ENCODE measurements at places on chromosomes 7 and 10.

- no peak for DNase-seq
Observed at GRCh38 chr10:86366902-86367151, 232 bp upstream of the GRID1 start.

DNA sequence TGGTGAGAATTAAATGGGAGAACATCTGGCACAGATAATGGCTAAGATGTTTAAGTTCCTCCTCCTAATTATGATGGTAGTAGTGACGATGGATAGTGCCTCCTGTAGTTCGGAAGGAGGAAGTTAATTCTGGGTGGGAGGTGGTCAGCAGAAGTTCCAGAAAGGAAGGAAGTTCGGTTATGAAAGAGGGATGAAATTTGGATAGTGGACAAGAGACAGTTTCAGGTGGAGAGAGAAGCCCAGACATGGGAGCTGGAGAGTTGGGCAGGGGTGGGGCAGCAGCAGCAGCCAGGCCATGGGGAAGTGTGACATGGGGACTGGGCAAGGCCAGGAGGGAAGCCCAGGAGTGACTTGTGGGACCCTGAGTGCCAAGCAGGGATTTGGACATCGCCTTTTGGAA is 99.5 kb downstream of the CCNY start:
- DNase-seq, result no peak

DNA sequence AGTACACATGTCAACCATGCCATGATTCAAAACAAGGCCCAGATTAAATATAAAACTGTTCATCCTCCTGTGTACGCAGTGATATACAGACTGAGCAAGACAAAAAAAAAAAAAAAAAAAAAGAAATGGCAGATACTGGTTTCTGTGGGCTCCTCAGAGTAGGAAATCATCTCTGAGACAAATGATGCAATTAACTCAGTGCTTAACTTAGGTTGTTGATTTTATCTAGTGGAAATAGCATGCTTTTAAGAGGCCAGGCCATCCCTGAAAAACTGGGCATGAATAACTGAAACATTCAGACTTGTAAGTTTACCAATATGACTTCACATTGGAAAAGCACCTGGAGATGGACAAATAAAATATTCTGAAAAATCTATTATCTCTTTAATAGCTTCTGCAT is 69.0 kb downstream of the DKK1 start:
- no peak for DNase-seq

GRCh38 chr10:103491729-103492364 is 1.7 kb upstream of the NEURL1 start:
- no peak for DNase-seq

Data from renal cortex interstitium (tissue), 15 donors.